ENCODE measurements at places on chromosomes 6 and 20.
A peak's percentile ranks its signal among the peaks of the same experiment; 100 is the strongest.

GRCh38 chr6:144855375-144855774, 570.2 kb downstream of the UTRN start:
- DNase-seq, result no peak

DNA sequence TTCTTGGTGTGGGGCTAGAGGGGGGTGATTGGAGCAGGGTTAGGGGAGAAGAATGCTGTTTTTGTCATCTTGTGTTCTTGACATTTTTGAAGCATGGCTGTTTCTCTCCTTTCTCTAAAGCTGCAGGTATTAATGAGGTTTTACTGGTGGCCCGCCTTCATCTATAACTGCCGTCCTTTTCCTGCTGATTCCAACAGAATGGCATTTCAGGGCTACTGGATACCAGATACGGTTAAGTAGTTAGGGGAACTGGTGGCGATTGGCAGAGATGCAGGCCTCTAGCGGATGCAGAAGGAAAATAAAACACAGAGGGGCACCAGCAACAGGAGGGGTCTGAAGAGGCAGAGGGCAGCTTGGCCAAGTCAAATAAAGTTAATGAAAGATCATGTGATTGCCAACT, 89.7 kb upstream of the EEF1E1 start:
- DNase-seq, result no peak

DNA sequence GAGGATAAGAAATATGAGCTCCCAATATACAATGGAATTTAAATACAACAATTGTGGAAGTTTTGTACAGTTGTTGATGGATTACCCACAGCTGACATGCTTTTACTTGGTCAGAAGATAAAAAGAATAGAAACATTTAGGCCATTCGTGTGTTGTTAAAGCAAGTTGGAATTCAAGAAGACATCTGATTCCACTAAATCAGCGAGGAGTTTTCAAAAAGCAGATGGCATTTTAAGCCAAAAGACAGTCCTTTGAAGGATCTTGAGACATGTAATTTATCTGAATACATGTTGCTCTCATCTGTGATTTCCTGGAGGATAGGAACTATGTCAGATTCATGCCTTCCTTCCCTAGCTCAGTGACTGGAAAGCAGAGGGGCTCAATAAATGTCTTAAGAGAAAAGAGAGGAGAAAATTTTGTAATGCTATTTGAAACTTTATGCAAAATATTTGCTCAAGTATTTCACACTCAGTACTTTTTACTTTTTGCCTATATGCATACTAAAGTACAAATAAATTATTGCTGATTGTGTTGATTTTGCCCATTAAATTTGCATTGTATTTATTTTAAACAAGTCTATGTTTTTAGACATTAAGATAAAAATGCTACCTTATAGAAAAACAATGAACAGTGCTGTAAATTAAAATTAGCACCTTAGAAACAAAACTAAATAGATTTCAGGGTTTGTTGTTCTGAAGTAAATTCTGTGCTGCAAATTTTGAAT, 733.8 kb upstream of the FLRT3 start:
- no peak for DNase-seq

DNA sequence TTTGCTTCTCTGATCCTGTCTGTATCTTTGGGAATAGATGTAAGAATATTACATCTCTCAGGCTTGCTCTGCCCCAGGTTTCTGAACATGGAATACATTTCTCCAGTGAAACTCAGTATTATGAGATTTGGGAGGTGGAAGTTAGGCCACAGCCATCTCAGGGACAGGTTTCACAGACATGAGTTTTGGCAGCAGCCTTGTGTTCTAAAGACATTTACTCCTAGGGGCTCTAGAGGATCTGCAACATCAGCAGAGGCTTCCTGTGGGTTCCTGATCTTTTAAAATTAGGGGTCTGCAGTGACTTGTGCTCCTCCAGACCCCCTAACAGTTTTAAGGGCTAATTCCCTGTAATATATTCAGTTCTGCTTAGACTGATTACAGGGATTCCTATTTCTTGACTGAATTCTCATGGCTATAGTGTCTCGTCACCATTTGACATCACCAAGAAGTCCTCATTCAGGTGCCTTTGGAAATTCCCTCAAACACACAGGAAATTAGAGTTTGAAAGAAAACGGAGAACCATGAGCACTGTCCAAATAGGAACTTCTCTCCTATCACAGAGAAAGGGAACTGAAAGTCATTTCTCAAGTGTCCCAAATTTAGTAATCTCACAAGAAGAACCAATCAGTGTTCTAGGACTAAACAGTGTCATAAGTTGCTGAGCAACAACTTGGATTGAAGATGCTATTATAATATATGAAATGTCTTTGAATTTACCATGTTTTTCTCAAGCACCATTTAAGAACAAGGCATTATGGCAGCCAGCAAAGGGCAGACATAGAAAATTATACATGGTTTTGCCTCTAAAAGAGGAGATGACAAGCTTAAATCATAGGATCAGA, 2.5 kb upstream of the HLA-DRA start:
- no peak for DNase-seq

DNA sequence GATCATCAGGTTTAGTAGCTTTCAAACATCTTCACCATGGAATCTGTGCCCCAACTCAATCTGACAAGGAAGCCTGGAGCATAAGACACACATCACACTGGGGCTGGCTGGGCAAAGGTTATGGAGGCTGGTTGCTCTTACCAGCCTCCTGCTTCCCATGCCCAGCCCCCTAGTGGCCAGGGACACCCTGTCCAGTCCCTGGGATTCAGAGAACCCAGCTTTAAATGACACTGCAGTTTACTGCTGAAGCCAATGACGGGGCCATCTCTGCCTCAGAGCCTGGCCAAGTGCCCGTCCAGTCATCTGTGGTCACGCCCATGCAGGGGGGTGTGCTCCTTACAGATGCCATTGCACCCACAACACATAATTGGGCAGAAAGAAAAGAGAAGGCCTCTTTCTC, 272.9 kb downstream of the SMOC2 start:
- no peak for DNase-seq

DNA sequence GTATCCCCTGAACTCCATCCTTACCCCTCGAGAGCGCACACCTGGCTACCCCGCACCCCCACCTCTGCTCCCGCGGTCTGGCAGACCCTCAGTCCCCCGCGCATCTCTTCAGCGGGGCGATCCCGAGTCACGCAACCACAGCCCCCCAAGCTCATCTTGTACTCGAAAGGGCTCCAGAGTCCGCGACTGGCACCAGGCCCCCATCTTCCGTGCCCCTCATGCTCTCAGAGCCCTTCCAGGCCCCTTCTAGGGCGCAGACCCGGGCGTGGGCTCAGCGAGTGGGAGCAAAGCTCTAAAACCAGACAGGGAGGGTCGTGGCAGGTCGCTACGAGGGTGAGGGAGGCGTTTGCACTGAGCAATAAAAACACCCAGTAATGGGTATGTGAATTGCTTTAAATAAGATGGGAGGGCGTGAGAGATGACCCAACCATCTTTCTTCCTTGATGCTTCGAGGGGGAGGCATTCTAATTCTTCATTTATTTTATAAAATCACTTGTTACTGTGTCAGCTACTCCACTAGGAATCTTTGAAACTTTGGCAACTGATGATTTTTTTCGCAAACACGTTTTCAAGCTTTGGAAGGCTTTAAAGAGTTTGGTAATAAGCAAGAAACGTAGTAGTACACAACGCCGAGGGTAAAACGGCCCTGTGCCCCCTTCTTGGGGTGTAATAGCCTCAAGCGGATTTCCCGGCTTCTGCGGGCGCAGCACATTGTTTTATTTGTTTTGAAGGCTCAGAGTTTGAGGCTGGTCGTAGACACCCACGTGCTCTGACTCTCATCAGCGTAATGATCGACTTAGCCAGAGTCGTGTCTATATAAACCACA, 42.6 kb upstream of the SUPT3H start:
- DNase-seq, result peak; percentile 52

GRCh38 chr20:58070664-58071196, 157.7 kb downstream of the ANKRD60 start:
- no peak for DNase-seq

DNA sequence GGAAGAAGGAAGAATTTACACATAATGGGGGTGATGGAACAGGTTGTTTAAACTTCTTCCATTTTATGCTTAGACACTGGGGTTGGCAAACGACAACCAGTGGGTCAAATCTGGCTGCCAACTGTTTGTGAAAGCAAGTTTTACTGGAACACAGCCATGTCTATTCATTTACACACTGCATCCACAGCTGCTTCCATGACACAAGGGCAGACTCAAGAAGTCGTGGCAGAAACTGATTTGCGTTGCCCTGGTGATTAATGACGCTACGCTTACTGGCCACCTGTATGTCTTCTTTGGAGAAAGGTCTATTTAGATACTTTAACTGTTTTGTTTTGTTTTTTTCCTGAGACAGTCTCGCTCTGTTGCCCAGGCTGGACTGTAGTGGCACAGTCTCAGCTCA, 19.0 kb downstream of the CTCFL start:
- DNase-seq, result no peak

GRCh38 chr20:50296450-50297375, 106.1 kb downstream of the CEBPB start:
- DNase-seq, result no peak

DNA sequence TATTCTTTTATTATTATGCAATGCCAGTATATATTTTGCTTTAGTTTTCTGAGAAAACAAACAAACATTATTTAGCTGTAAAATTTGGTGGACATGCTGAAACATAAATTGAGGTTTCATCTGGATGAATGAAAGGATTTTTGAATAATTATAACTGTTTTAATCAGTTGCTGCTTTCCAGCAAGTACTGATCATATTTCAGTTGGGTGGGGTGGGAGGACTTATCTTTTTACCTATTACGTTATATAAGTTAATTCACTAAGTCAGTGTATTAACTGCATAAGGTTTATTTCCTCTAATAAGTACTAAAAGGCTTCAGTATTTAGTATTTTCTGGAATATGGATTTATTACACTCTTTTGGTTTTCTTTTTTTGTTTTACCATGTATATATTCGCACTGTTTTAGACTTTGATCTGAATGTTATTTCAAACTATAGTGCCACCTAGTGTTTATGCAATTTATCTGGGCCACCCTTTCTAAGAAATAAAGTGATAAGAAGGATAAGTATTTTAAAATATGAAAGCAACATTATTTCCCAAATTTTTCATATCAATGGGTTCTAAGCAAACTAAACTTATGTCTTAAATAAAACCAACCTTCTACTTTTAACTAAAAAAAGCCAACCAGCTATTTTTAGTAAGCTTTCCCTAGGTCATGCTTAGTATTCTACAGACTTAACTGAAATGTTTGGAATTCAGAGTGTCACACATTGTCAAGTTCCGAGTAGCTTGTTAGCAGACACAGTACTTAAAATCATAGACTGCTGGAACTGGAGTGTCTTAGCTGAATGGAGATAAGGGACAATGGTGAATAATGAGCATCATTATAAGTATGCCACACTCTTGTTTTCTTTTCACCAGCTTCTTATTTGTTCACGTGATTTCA, 105.4 kb upstream of the MCHR2 start:
- DNase-seq, result no peak

GRCh38 chr6:30244560-30244959, 31.4 kb upstream of the TRIM26 start:
- DNase-seq, result no peak

GRCh38 chr20:42270539-42270938, 652.4 kb upstream of the CHD6 start:
- no peak for DNase-seq

- no peak for DNase-seq
Measured at GRCh38 chr6:158763434-158764182, 55.6 kb downstream of the EZR start.

DNA sequence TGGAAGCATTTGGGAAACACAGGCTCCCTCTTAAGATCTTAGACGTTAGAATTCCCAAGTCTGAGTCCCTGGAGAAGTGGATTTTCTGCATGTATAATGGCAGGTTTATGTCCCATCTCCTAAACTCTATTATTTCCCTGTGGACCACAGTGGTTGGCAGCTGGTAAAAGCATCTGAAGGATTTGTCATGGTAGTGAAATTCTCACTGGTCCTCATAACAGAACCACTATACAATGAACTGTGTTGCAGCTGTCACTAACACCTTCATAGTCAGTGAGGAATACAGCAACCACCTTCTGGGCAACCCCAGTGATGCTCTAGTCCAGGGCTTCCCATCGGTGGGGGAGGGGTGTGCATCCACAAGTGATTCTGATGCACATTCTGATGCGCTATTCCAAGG, 396.9 kb downstream of the ZFAND3 start:
- DNase-seq, result no peak

- no peak for DNase-seq
Measured at GRCh38 chr6:4773181-4773580, 3.0 kb upstream of the CDYL start.

DNA sequence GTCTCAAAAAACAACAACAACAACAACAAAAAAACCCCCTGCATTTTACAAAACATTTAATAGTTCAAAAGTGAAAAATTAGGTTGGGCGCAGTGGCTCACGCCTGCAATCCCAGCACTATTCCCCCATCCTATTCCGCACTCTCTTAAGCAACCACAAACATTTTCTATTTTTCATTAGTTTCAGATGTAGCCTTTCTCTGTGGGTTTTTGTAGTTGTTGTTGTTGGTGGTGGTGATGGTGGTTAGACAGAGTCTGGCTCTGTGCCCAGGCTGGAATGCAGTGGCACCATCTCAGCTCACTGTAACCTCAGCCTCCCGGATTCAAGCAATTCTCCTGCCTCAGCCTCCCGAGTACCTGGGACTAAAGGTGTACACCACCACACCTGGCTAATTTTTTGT, 6.4 kb upstream of the GMNN start:
- DNase-seq, result no peak

DNA sequence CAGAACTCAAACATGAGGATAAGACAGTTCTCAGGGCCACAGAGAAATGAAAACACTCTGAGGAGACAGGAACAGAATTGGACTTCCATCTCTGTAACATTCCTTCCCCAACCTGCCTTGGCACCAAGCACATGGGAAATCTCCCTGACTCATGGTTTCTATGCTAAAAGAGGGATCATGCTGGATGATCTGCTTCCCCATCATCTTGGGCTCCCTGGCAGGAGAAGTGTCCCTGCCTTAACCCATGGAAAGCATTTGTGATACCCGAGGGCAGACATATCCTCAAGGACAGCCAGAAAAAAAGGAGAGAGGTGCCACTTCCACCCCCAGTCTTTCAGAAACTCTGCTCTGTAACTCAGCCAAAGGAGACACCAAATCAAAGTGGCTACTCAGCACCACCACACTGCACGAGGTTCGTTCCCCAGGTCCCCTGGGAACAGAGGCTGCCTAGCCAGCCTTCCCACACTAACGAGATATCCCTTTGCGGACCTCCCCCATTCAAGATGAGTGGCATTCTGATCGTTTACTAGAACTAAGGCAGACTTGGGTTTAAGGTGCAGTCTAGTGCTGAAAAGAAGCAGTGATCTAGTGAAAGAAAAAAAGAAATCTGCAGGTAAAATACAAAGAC, 34.8 kb downstream of the BLOC1S5 start:
- DNase-seq, result no peak

GRCh38 chr6:68313911-68314310, 321.2 kb upstream of the ADGRB3 start:
- DNase-seq, result no peak
